AG08395 (cell line): ENCODE measurements at places on chromosomes 12 and 14.

DNA sequence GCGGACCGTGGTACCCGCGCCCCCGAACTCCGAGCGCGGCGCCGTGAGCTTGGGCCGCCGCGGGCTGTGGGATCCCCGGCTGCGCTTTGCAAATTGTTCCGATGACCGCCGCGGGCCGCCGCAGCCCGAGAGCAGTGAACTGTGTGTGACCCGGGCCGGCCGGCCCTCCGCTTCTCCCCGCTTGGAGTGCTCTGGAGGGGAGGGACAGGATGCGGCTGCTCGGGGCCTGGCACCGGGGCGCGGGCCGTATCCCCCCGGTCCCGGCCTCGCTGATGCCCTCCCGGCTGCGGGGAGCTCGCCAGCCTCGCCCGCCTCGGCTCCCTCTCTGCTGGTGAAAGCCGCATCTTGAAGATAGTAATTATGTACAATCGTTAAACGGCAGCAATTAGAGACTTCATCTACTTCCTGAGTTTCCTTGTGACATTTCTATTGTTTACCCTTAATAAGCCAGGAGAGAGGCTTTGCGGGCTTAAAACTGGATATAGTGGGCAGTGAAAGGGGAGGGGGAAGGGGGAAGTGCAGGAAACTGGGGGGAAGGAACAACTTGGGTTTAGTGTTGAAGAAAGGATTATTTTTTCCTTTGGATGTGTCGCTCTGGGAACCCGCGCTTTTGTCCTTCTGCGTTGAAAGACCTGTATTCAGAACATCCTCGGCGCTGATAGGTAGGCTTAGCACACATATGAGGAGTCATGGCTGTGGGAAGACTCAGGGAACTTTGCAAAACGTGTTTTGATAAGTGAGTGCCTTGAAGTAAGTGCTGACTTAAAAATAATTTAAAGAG is 1.2 kb downstream of the PELI2 start:
- DNase-seq: peak; percentile 34

DNA sequence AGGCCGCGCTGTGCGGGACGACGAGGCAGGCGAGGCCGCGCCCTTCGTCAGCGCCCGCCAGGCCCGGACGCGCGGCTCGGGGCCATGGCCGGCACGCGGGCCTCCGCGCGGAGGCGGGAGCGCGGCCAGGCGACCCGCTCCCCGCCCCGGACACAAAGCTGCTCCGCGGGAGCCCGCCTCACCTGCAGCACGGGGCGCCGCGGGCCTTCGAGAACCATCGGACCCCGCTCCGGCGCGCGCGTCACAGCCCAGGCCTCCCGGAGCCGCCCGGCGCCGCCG is 342 bp downstream of the DICER1 start:
- DNase-seq: no peak

GRCh38 chr14:71625175-71625574 is 307.1 kb upstream of the RGS6 start:
- DNase-seq: no peak

GRCh38 chr14:96083667-96084320 is 44.6 kb downstream of the C14orf132 start:
- no peak for DNase-seq

DNA sequence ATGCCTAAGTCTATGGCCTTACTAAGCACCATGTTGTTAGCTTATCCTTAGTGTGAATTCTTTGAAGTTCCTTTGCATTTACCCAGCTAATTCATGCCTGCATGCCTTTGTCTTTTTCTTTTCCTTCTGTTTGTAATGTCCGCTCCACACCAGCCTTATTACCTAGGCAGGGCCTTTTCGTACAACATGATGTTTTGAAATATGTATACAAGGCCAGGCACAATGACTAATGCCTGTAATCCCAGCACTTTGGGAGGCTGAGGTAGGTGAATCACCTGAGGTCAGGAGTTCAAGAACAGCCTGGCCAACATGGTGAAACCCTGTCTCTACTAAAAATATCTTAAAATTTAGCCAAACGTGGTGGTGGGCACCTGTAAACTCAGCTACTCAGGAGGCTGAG is 1636.5 kb upstream of the SEL1L start:
- DNase-seq: no peak

DNA sequence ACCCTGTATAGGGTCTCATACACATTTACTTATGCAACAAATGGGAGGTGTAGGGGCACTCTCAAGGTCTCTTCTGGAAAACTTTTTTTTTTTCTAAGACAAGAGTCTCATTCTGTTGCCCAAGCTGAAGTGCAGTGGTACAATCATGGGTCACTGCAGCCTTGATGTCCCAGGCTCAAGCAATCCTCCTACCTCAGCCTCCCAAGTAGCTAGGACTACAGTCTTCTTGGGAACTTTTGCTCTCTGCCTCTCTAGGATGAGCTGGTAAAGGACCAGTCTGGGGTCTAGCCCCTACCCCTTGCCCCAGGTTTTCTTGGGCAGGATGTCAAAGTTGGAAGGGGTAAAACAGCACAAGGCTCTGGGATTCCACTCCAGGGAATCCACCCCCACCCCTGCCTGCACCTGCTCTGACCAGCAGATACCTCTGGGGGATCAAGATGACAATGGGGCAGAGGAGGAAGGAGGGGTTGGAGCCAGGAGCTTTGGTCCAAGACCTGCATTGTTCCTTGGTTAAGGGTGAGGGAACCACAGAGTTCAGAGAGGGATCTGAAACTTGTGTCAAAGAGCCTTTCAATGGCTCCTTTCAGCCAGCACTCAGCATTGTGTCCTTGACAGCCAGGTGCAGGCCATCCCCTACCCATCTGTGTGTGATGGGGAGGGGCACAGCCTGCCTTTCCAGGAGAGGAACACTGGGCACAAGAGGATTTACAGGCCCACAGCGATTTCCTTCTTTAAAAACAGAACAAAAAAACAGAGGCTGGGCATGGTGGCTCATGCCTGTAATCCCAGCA is 12.2 kb downstream of the CTDSP2 start:
- DNase-seq: no peak

GRCh38 chr12:29116414-29116813 is 32.7 kb upstream of the FAR2 start:
- no peak for DNase-seq

DNA sequence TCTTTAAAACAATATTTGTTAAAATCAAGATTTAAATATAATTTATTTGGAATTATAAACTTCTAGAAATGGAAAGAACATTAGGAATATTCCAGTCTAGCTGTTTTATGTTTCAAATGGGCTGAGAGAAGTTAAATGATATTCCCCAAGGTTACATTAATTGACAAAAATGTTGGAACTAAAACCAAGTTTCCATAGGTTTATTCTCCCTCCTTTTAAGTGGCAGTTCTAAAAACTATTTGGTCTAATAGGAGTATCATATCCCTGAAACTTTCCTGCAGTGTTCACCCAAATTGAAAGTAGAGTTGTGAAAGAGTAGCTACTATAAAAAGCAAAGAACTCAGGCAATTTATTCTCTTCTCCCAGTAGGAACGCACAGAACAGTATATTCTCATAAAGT is 1185.5 kb downstream of the LRFN5 start:
- no peak for DNase-seq
